ENCODE measurements at places on chromosomes 1 and 21. TPM values are rescaled to one million over a fixed set of nuclear protein-coding genes. Genes with fewer than 3 reads are reported as not detected.

DNA sequence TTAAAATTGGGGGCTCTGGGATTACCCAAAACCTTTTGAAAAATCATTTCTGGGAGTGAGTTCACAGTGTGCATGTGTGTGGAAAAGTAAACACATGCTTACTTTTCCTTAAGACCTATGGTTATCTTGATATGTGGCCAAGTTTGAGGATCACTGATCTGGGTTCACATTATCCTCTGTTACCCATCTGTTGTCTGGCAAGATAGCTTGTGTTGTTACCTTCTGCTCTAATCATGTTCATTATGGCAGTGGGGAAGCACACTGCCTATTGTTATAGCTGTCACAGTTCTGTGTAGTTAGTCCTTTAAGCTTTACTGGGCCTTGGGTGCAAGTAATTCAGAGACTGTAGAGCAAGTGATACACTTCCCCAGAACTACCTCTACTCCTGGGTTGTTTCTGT lies 5.0 kb downstream of the CTBS start:
- no peak overlapping the region for H3K27ac ChIP-seq
- DNase-seq = no peak
- no peaks in the 10 kb centered on the region for H3K4me1 ChIP-seq
- H3K4me3 ChIP-seq = no peak overlapping the region

KMO gene
- 1.4 TPM for polyA plus RNA-seq

ESRRG gene
- polyA plus RNA-seq = not detected

DNA sequence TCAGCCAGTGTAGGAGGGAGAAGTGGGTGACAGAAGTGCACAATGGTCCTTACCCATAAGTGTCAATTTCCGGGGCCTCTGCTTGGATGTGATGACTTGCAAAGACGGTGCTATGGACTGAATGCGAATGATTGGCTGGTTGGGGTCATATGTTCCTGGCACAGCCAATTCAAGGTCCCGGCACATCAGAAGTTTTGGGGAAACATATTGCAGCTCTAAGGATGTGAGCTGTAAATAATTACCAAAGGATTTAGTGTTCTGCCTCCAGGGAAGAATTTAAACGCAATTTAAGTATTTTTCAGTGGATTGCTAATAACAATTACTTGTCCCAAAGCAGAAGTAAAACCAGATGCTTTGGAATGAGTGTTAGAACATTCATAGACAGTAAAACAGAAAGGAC lies 26.9 kb upstream of the EXOSC10 start:
- H3K27me3 ChIP-seq = no peaks in the 10 kb centered on the region
- no peaks in the 10 kb centered on the region for H3K4me1 ChIP-seq
- H3K4me3 ChIP-seq = no peak overlapping the region

GRCh38 chr1:53892911-53893310 lies 1.1 kb upstream of the DIO1 start:
- H3K4me1 ChIP-seq = peaks cover 5% of the 10 kb centered on the region
- H3K4me3 ChIP-seq = no peak overlapping the region
- DNase-seq = no peak
- H3K36me3 ChIP-seq = no peaks in the 10 kb centered on the region

NMNAT2 gene
- 1.4 TPM for polyA plus RNA-seq

CATSPERE gene
- 0.17 TPM for polyA plus RNA-seq

GBP4 gene
- 3.1 TPM for polyA plus RNA-seq

SLAMF1 gene
- polyA plus RNA-seq = 85.0 TPM

DNA sequence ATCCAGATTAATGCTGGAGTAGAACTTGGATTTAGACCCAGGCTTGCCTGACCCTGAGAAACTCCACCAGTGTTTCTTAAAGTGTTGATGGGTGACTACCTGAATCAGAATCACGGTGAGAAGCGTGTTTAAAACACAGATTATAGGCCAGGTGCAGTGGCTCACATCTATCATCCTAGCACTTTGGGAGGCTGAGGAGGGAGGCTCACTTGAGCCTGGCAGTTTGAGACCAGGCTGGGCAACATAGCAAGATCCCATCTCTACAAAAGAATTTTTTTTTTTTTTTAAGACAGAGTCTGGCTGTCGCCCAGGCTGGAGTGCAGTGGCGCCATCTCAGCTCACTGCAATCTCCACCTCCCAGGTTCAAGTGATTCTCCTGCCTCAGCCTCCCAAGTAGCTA lies 56.3 kb upstream of the TENT5B start:
- no peak overlapping the region for H3K4me3 ChIP-seq
- no peak overlapping the region for H3K27ac ChIP-seq
- H3K27me3 ChIP-seq = no peaks in the 10 kb centered on the region
- H3K36me3 ChIP-seq = no peaks in the 10 kb centered on the region
- H3K4me1 ChIP-seq = no peaks in the 10 kb centered on the region
- DNase-seq = no peak

GRCh38 chr1:202158810-202159533 lies 1.4 kb downstream of the PTPN7 start:
- H3K27me3 ChIP-seq = no peaks in the 10 kb centered on the region
- peaks cover 8% of the 10 kb centered on the region for H3K36me3 ChIP-seq
- peaks cover 49% of the 10 kb centered on the region for H3K4me1 ChIP-seq
- no peak for DNase-seq

NCSTN gene
- 61.9 TPM for polyA plus RNA-seq

GRCh38 chr21:26490771-26491170 lies 82.3 kb downstream of the CYYR1 start:
- H3K27me3 ChIP-seq = no peaks in the 10 kb centered on the region
- H3K36me3 ChIP-seq = no peaks in the 10 kb centered on the region
- H3K4me1 ChIP-seq = no peaks in the 10 kb centered on the region
- DNase-seq = no peak
- H3K27ac ChIP-seq = no peak overlapping the region

PHGDH gene
- 44.3 TPM for polyA plus RNA-seq

KLHDC8A gene
- not detected for polyA plus RNA-seq

DNA sequence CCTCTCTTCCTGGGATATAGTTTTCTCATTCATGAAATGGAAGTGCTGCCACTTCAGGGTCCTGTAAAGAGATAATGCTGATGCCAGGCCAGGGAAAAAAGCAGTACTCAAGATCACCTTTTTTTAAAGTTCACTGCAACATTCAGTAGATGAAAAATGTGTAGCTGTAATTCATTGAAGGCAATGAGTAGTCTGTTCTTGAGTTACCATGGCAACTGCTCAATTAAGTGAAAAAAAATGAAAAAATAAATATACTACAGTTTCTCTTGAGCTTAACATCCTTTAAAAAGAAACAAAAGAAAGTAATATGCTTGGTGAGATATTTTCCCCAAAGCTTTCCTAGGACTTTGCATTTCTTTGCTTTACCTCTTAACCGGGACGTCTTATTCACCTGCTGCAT lies 183.3 kb downstream of the AK5 start:
- H3K4me1 ChIP-seq = no peaks in the 10 kb centered on the region
- H3K27ac ChIP-seq = no peak overlapping the region

Data from GM12878 (cell line).